Activated CD4-positive, CD25-positive, alpha-beta regulatory T cell treated with anti-CD3 and anti-CD28 coated beads, Interleukin-2, amount 50 U/mL, for 24 hours (primary cell): ENCODE measurements at places on chromosomes 3 and 15.

GRCh38 chr3:159860269-159861116 lies 128.1 kb upstream of the IL12A start:
- no peak for ATAC-seq

- ATAC-seq: no peak
Measured at GRCh38 chr3:31725568-31725967, 192.8 kb downstream of the STT3B start.

- ATAC-seq: no peak
Measured at GRCh38 chr3:128971421-128972100, 22.3 kb downstream of the CFAP92 start.

- ATAC-seq: peak; percentile 57
Measured at GRCh38 chr3:50675179-50676030, 678 bp downstream of the DOCK3 start.

DNA sequence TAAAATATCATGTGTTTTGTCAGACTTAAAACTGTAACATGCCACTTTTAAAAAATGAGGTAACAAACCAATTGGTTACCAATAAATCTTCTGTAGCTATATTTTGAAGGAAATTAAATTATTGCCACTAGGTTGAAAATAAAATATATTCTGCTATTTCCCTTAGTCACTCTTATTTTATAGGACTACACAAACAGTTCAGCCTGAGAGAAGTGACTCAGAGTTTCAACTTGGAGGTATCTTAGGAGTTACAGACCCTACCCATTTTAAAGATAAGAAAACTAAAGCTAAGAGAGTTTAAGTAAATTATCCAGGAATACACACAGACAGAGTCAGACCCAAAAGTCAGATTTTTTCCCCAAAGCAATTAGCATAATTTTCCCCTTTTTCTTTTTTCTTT lies 65.1 kb downstream of the PIK3CB start:
- no peak for ATAC-seq

GRCh38 chr3:15579051-15579450 lies 22.3 kb downstream of the HACL1 start:
- ATAC-seq: no peak

GRCh38 chr3:177448987-177449359 lies 251.7 kb upstream of the TBL1XR1 start:
- peak; percentile 66 for ATAC-seq

GRCh38 chr3:18562364-18563154 lies 137.4 kb upstream of the SATB1 start:
- ATAC-seq: no peak

GRCh38 chr15:29990035-29990434 lies 92.7 kb upstream of the GOLGA8J start:
- ATAC-seq: no peak

- no peak for ATAC-seq
Measured at GRCh38 chr15:75655931-75656330, 8.2 kb downstream of the SNX33 start.

GRCh38 chr3:179688850-179689249 lies 36.0 kb downstream of the USP13 start:
- ATAC-seq: no peak

- ATAC-seq: no peak
Measured at GRCh38 chr3:187769771-187770170, 24.5 kb upstream of the BCL6 start.

DNA sequence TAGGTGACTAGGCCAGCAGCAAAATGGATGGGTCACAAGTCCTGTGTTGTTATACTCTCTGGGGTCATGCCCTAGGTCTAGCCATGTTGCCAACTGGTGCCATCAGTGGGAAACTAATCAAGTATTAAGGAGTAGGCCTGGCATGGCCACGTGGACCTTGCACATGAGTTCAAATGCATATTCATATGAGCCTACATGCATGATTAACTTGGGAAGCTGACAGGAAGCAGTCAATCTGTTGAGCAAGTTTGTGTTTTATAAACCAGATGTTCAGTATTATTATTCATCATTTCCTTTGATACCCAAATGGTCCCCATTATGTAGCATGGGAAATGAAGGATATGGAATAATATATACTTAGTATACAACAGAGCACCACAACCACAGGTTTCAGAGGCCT lies 95.0 kb downstream of the LRTM1 start:
- no peak for ATAC-seq

DNA sequence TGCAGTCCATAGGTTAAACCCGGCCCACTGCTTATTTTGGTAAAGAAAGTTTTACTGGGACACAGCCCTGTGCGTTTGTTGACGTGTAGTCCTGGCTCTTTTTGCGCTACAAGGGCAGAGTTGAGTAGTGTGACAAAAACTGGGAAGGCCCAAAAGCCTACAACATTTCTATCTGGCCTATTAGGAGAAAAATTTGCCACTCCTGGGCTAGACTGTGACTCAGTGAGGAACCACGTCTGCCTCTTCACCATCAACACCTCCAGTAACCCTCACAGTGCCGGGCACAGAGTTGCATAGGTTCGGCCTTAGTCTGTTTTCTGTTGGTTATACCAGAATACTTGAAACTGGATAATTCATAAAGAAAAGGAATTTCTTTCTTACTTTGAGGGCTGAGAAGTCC lies 110.3 kb downstream of the TOP2B start:
- no peak for ATAC-seq

GRCh38 chr3:81998139-81998755 lies 236.8 kb upstream of the GBE1 start:
- ATAC-seq: no peak
